Mammary microvascular endothelial cell (primary cell): ENCODE measurements at places on chromosomes 7 and 10. TPM values are rescaled to one million over a fixed set of nuclear protein-coding genes. Genes with fewer than 3 reads are reported as not detected.

Gene INSYN2A
- total RNA-seq = 0.05 and 0.07 TPM in 2 replicates

Gene FOXP2
- 0.34 and 1.5 TPM in 2 replicates for total RNA-seq

Gene SOSTDC1
- not detected in 2 replicates for total RNA-seq

Gene SSC4D
- 0.73 and 0.79 TPM in 2 replicates for total RNA-seq

Gene POLD2
- 117 TPM in 2 replicates for total RNA-seq
